HCT116 (cell line): ENCODE measurements at places on chromosomes 12 and 14. TPM values are rescaled to one million over a fixed set of nuclear protein-coding genes. Genes with fewer than 3 reads are reported as not detected.

RD3L gene
- not detected for total RNA-seq

NRL gene
- 0.66 TPM for total RNA-seq

COPS7A gene
- total RNA-seq = 67.8 TPM

ZNF219 gene
- 16.6 TPM for total RNA-seq

IQSEC3 gene
- not detected for total RNA-seq

OASL gene
- total RNA-seq = 4.1 TPM

LGR5 gene
- not detected for total RNA-seq

NFATC4 gene
- total RNA-seq = 7.6 TPM

VWF gene
- total RNA-seq = 0.57 TPM

KERA gene
- not detected for total RNA-seq

MMP14 gene
- 17.8 TPM for total RNA-seq

IAPP gene
- not detected for total RNA-seq

NYNRIN gene
- 0.27 TPM for total RNA-seq

SRSF9 gene
- 297 TPM for total RNA-seq
